ENCODE measurements at places on chromosomes 2 and 18. TPM values are rescaled to one million over a fixed set of nuclear protein-coding genes. Genes with fewer than 3 reads are reported as not detected.

Gene LYG1
- total RNA-seq, result 1.0 TPM

Gene TAF4B
- 18.7 TPM for total RNA-seq

Gene CDK15
- not detected for total RNA-seq

Gene SLC16A14
- total RNA-seq, result 1.0 TPM

Gene MSH6
- total RNA-seq, result 152 TPM

Gene NTSR2
- not detected for total RNA-seq

Gene C2orf15
- 0.92 TPM for total RNA-seq

Gene VSNL1
- not detected for total RNA-seq

Gene SETBP1
- 14.1 TPM for total RNA-seq

Gene LAMA1
- total RNA-seq, result not detected

Gene IL36G
- not detected for total RNA-seq

Gene IMMT
- 147 TPM for total RNA-seq

Gene IL1R1
- total RNA-seq, result 3.7 TPM

Gene CDK5R2
- not detected for total RNA-seq

Gene ANKRD30B
- total RNA-seq, result not detected

Gene DLGAP1
- total RNA-seq, result not detected

Gene NAPG
- 27.5 TPM for total RNA-seq

Gene MAP2
- not detected for total RNA-seq

Gene TRIM54
- 0.22 TPM for total RNA-seq

Gene ASXL3
- not detected for total RNA-seq

Gene FARP2
- 36.0 TPM for total RNA-seq

Gene DYNAP
- not detected for total RNA-seq

Gene SLC35F5
- 30.8 TPM for total RNA-seq

Gene LRATD1
- total RNA-seq, result not detected

Gene RTP5
- 0.18 TPM for total RNA-seq

Gene ACMSD
- not detected for total RNA-seq

Gene BOLL
- not detected for total RNA-seq

Gene ALPI
- not detected for total RNA-seq

Gene SNRNP27
- total RNA-seq, result 59.6 TPM

Gene CTNNA2
- total RNA-seq, result not detected

Gene AQP12A
- total RNA-seq, result not detected

Gene ADAM17
- total RNA-seq, result 20.9 TPM

Gene ALLC
- not detected for total RNA-seq

Gene ITGB6
- total RNA-seq, result not detected

Gene ZNF516
- total RNA-seq, result 1.6 TPM

Gene COMMD1
- 36.4 TPM for total RNA-seq

Gene IL1B
- not detected for total RNA-seq

Gene LRRTM1
- total RNA-seq, result not detected

Gene YWHAQ
- 560 TPM for total RNA-seq

Gene DSG4
- total RNA-seq, result not detected

Gene REG1B
- not detected for total RNA-seq

Gene TMEM17
- 0.35 TPM for total RNA-seq

Gene GCG
- total RNA-seq, result not detected

Gene SLC9A2
- not detected for total RNA-seq

Gene OTOF
- total RNA-seq, result 2.6 TPM
